ENCODE measurements at places on chromosomes 2 and 18.

DNA sequence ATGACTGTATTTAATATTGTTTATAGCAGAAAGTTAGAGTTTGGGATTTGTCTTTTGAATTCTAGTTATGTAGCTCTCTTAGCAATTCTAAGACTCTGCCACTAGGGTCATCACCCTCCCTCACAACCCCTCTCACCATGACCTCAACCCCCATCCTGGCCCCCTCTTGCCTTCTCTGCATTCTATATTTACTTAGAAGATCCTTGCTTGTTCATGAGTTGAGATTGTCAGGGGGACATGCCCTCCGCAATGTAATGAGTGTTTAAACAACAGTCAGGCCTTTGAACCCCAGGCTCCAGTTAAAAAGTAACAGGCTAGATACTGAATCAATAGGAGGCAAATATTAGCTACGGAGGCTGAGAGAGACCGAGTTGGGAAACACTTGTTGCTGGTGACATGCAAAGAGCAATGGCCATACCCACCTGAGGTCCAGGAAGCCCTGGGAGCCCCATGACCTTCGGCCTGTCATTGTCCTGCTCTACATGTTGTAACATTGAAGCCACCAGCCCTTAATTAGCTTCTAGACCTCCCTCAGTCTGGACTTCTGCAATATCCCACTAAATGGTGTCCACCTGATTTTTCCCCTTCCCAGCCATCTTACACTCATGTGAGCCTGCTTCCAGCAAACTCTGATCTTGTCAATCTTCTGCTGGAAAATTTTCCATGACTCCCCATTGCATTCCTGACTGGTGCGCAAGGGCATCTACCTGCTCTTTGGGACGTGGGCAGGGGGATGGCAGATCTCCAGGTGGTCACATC, 221.1 kb downstream of the ALPK2 start:
- no peak for DNase-seq

DNA sequence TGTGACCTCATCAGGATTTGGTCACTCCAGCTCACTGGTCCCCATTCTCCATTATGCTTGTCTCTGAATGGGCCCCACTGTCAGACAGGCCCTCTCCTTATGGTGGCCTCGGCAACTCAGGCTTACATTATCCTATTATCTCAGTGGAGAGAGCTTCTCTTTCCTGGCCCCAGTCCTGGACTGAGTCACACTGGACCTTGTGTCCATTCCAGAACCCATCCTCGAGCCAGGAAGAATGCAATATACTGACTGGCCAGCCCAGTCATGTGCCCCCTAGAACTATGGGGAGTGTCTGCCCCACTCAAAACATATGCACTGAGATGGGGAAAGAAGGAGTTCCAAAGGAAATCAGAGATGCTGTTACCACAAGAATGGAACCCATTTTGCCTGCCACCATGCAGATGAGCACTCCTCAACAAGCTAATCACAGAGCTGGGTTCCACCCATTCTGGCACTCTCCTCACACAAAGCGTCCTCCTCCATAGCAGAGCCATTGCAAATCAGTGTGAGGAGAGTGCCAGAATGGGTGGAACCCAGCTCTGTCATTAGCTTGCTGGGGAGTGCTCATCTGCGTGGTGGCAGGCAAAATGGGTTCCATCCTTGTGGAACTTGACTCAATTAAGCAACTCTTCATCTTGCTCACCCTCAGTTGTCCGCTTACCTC, 71.9 kb downstream of the CHRNA1 start:
- no peak for DNase-seq

DNA sequence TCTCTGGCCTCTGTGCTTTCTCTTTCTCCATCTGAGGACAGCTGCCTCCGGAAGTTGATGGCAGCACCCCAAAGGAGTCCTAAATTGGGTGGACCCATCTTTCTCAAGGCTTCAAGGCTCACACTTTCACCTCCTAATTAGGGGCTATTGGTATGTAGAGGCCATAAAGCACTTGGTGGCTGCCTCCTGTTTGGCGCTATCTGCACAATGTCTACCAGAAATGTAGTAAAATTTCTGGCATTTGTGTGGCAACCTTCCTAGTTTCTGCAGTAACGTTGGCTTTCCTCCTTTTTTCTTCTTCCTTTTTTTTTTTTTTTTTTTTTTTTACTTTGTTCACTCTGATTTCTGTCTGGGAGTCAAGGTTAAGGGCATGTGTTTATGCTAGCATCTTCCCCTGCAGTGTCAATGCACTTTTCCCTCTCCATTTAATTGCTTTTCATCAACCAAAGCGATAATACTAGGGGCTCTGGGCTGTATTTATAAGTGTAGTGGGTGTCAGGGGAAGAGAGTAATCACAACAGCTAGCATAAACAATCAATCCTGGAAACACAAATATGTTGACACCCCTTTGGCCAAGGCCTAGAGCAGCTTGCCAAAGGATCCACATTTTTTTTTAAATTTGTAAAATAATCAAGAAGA, 86.0 kb downstream of the TACR1 start:
- no peak for DNase-seq

- DNase-seq, result no peak
These were observed 69.3 kb upstream of the MCFD2 start for GRCh38 chr2:46984642-46985476.

- no peak for DNase-seq
These were observed 928.5 kb upstream of the CELF4 start for GRCh38 chr18:38494065-38494464.

- DNase-seq, result no peak
These were observed 53.8 kb downstream of the SEMA4F start for GRCh38 chr2:74707837-74708236.

DNA sequence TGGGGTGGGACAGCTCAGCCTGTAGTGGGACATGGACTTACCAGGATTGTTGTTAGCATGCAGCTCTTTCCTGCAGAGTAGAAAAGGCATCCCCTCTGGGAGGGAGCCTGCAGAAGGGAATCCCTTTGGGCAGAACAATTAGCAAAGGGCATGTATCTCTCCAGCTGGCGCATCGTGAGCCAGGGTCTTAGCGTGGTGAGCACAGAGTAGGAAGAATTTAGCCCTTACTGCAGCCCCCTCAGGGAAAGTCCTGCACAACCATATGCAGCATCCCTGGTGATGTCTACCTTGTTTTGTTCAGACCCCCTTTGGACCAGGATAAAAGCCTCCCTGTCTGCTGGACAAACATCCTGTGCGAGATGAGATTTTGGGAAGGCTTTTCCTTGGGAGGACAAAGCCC, 292.1 kb downstream of the SLC4A3 start:
- DNase-seq, result no peak

DNA sequence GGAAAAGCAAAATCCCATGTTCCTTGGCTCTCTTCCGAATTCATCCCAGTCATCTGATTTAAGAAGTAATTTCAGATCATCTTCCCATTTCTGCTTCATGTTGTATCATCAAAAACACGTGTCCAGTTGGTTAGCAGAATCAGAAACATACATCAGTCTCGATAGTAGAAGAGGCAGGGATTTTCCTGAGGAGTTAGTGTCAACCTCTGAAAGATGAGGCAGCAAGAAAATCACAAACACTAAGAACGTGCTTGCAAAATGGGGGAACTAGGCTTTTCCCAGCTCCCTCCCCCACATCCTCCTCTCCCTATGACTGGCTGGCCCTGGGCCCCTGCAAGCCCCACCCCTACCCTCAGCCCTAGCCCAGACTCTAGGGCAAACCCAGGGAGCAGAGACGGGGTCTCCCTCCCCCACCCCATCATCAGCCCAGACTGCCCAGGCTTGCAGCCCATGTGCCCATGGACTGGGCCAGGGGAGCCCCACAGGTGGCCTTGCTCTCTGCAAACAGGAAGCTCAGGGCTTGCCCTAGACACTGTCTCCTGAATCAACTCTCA, 161.0 kb upstream of the ID2 start:
- DNase-seq, result no peak

DNA sequence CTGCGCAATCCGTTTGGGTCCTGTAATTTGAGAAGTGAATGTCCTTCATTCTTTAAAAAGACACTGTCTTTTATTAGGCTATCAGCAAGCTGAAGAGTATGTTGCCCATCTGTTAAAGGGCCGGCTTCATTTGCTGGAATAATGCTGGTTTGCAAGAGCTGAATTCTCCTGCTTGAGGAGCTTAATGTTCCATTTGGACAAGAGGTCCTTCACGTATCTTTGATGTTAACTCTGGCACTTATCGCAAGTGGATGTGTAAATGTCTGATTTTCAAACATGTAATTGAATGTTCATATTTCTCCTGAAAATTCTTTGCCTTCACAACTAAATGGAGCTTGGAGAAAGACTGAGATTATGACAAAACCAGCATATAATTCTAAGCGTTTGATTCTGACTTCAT, 280.8 kb upstream of the NRP2 start:
- no peak for DNase-seq

DNA sequence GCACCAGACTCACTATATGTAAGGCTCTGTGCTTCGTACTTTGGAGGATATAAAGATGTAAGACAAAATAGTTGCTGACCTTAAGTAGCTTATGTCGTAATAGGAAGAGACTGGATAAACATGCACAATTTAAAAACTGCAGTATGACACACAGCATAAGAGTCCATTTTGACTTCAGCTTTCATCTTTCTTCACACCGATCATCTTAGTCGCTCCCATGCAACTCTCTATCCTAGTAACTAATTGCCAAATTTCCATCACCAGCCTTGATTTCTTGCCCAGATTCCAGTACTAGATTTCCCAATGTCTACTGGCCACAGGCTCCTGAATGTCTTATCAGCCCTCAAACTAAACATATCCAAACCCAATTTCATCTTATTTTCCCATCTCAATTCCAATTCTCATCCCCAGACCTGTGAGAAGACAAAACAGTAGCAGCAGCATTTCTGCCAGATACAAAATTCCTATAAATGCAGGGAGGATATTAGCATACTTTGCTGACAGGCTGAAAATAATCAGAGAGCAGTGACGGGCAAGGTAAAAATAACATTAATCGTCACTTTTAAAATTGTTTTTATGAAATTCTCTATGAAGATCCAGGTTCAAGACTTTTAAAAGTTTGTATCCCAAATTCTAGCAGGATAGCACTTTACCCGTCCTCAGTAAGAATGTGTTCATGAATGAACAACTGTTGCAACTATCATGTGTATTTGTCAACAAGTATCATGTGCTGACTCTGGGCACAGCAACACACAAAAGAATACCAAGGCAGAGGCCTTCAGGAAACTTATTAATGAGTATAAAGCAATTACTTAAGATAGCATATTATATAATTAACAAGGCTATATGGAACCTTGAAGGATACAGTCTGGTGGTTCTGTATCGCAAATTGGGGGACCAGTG, 42.2 kb downstream of the KIDINS220 start:
- DNase-seq, result no peak

GRCh38 chr2:238924796-238925195, 76.9 kb downstream of the TWIST2 start:
- DNase-seq, result no peak

DNA sequence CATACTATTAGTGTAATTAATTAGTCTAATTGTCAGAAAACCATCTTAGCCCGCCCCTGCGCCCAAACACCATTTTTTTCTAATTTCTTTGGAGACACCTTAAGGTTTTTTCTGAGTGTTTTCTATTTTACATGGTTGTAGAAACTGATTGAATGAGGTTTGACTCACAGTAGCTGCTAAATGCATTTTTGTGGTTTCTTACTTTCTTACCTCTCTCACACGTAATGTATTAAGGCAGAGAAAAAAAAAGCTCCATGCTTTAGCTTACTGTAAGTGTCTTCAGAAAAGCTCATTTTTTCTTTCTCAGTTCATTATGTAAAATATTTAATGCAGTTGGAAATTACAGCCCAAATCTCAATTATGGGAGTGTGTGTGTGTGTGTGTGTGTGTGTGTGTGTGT, 548.5 kb upstream of the LRRTM4 start:
- DNase-seq, result no peak

GRCh38 chr2:215423234-215423633, 12.6 kb downstream of the FN1 start:
- DNase-seq, result no peak

DNA sequence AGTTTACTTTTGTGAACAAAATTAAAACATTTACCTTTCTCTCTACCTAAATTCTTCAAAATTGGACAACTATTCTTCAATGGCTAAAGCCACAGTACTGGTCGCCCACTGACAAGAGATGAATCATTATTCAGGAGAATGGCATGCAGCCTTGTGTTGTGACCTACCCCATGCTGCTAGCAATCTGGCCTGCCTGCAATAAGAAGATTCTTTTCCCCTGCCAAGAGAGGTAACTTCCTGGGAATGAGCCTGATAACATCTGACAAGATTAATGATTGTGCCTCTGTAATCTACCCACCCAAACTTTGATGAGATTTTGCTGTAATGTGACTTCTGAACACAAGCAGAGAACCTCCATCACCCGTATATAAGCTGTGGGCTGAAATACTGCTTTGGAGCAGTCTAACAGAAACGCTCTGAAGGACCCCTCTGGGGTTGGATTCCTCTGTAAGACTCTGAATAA, 47.0 kb upstream of the ST3GAL5 start:
- no peak for DNase-seq

DNA sequence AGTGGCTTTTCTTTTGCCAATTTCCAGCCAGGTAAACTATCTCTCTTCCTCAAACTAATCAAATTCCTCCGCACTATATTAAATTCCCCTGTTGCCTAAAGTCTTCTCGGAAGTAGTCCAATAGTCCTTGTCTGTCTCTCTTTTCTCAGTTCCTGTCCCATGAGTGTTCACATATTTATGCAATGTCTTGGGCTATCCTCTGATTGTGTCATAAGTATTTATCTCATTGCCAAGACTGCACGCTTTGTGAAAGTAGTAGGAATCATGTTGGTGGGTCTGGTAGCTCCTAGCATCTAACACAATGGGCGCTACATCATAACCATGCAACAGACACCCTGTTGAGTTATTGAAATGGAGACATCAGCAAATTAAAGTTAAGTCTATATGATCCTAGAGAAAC, 59.9 kb upstream of the POU3F3 start:
- no peak for DNase-seq

- no peak for DNase-seq
These were observed 41.0 kb downstream of the DIPK1C start for GRCh38 chr18:74416124-74416523.

- no peak for DNase-seq
These were observed 49.1 kb downstream of the ADI1 start for GRCh38 chr2:3470166-3470651.

GRCh38 chr18:23479829-23480505, 23.3 kb upstream of the RMC1 start:
- DNase-seq, result no peak

- peak; percentile 73 for DNase-seq
These were observed 113.3 kb upstream of the ODC1 start for GRCh38 chr2:10561288-10562035.

- no peak for DNase-seq
These were observed 245.5 kb upstream of the PARD3B start for GRCh38 chr2:204299766-204300165.

DNA sequence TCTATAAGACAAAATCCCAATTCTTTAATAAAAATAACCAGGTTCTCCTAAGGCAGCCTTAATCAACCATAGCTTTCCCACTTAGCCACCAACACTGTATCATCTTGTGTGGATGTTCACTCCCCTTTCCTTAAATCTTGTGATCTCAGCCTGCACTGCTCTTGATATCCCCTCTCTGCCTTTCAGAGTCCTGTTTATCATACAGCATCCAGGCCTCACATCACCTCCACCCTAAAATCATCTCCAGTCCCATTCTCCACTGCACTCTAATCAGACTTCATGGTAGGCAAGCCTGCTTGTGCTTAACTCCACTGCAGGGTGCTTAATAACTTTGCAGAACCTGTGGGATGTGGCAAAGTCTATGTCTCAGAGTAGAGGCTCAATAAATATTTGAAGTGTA, 18.8 kb downstream of the ARHGAP15 start:
- DNase-seq, result no peak

GRCh38 chr2:237486334-237486818, 675 bp upstream of the MLPH start:
- no peak for DNase-seq

- peak; percentile 57 for DNase-seq
These were observed 591 bp downstream of the SLC16A14 start for GRCh38 chr2:230068016-230068650.
